ENCODE measurements at places on chromosomes 3 and 15. TPM values are rescaled to one million over a fixed set of nuclear protein-coding genes. Genes with fewer than 3 reads are reported as not detected.

Gene C3orf80
- 0.42 TPM for total RNA-seq

Gene HCLS1
- 234 TPM for total RNA-seq

Gene DUOXA2
- not detected for total RNA-seq

Gene PRTG
- not detected for total RNA-seq

Gene WDR49
- total RNA-seq, result not detected

Gene XCR1
- 0.05 TPM for total RNA-seq

Gene ANKUB1
- not detected for total RNA-seq

Gene FETUB
- total RNA-seq, result not detected

Gene MORC1
- not detected for total RNA-seq

Gene CCR5
- 5.8 TPM for total RNA-seq

Gene SPATA12
- not detected for total RNA-seq

Gene TUSC7
- total RNA-seq, result not detected

Gene RASGRF1
- total RNA-seq, result not detected

Gene ZNF774
- total RNA-seq, result 2.1 TPM

Gene KLHL40
- not detected for total RNA-seq

Gene IL17RB
- total RNA-seq, result 1.2 TPM

Gene TJP1
- total RNA-seq, result not detected

Gene PCCB
- 41.7 TPM for total RNA-seq

Gene ATP13A5
- not detected for total RNA-seq

Gene HESX1
- 0.32 TPM for total RNA-seq

Gene DNAJA4
- 68.4 TPM for total RNA-seq

Gene SOX2
- 0.07 TPM for total RNA-seq

Gene SLC7A14
- not detected for total RNA-seq

Gene MAGEL2
- not detected for total RNA-seq

Gene RBPMS2
- total RNA-seq, result not detected

Gene ITIH4
- total RNA-seq, result 3.1 TPM

Gene UTS2B
- not detected for total RNA-seq

Gene UBR1
- 35.3 TPM for total RNA-seq

Gene NAALADL2
- total RNA-seq, result not detected

Gene CHRD
- not detected for total RNA-seq

Gene MESP2
- total RNA-seq, result not detected
